NCI-H524 treated with DMSO at 0.1 percent for 48 hours (cell line): ENCODE measurements at places on chromosomes 1 and 21.

DNA sequence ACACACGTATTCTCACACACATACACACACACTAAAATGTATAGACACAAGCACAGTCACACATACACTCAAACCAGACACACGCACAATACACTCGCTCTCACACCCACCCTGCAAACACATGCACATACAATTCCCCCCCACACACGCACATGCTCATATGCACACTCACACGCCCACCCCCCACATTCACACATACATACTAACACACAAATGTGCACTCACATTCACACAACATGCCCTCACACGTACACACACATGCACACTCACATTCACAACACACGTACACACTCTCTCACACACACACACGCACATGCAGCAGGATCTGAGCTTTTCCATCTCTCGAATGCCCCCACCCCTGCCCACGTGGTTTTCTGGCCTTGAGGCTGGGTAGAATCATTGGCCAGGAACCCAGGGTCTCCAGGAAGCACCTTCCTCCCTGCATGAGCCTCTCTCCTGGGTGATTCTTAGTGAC is 589.7 kb downstream of the PTPRU start:
- no peak for DNase-seq

- no peak for DNase-seq
These were observed 13.2 kb upstream of the CRB1 start for GRCh38 chr1:197254866-197255265.

GRCh38 chr1:247330548-247331171 is 1.0 kb downstream of the ZNF496 start:
- DNase-seq = no peak

DNA sequence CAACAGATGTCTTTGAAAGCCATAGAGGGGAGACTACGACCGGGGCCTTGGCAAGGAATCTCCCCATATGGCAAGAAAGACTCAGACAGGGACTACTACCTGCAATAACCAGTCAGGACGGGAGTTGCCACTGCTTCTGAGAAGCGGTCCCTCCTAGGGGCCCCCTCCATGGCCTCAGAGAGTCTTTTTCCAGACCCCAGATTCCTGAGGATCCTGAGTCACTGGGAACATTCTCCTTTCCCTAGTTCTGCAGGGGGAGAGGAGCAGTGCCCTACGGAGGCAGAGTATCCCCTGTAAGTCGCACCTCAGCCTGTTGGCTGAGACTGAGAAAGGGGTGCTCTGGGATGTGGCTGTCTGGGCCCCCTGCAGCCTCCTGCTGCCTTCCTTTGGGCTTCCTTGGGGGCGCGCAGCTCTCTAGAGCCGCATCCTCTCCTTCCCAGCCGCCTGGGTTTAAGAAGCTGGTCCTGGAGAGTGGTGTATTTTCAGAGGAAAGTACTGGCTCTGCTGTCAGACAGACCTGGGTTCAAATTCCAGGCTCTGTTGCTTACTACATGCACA is 7.8 kb downstream of the GLIS1 start:
- DNase-seq = no peak

DNA sequence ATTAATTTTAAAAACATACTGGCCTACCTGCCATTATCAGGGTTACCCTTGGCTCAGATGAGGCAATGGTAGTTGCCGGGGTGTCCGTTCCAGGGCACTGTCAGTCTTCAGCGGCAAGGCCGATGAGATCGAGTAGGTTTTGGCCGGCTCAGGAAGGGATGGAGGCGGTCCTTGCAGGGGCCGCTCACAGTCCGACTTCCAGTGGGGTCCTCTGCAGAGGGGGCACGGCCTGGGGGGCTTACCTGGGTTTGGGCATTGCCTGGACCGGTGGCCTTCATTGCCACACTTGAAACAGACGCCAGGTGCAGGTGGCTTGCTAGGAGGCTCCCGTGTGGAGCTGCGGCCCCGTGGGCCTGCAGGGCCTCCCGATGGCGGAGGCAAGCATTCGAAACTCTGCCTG is 2.5 kb downstream of the ERVH48-1 start:
- no peak for DNase-seq

DNA sequence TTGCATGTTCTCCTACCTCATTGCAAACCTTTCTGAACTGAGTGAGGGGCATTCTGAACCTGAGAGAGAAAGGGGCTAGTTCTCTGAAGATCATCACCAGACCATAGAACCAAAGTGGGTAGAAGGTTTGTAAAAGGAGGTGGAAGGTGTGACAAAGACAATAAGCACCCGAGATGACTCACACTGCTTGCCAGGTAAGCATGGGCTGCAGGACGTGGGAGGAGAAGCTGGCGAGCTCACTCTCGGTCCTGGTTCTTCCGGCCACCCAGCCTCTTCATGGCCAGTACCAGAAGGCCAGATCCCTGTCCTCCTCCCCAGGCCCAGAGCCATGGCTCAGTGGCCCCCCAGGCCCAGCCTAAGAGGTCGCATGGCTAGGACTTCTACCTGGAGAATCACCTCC is 128.3 kb downstream of the TMEM53 start:
- DNase-seq = no peak

GRCh38 chr1:28260803-28261174 is 1.5 kb downstream of the SESN2 start:
- DNase-seq = no peak

- DNase-seq = no peak
These were observed 118.3 kb downstream of the DHRS3 start for GRCh38 chr1:12499539-12500240.

DNA sequence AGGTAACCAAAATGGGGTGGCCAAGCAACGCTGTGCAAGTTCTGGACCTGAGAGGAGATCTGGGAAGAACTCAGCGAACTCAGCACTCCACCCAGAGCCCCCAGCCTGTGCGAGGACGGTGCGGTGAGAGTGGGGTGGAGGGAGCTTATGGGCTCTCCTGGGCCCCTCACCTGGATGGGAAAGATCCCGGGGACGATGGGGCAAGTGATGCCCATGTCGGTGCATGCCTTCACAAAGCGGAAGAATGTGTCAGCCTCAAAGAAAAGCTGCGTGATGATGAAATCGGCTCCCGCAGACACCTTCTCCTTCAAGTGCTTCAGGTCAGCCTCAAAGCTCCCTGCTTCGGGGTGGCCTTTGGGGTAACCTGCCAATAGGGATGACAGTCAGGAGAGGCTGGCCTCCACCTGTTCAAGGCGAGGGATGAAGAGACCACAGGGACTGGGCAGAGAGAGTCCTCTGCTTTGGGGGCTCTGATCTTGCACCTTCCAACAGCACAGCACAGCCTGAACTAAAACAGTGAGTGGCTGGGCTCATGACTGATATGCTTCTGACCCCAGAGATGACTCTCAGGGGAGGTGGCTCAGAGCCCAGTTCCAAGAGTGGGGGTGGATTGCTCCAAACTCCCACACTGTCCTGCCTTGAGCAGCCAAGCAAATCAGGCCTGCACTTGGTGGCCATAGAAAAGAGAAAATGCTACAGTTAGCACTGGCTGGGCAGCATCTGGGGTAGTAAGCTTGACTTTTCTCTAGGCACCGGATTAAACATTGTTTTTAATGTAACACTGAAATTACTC is 9.5 kb downstream of the MTHFR start:
- DNase-seq = no peak

DNA sequence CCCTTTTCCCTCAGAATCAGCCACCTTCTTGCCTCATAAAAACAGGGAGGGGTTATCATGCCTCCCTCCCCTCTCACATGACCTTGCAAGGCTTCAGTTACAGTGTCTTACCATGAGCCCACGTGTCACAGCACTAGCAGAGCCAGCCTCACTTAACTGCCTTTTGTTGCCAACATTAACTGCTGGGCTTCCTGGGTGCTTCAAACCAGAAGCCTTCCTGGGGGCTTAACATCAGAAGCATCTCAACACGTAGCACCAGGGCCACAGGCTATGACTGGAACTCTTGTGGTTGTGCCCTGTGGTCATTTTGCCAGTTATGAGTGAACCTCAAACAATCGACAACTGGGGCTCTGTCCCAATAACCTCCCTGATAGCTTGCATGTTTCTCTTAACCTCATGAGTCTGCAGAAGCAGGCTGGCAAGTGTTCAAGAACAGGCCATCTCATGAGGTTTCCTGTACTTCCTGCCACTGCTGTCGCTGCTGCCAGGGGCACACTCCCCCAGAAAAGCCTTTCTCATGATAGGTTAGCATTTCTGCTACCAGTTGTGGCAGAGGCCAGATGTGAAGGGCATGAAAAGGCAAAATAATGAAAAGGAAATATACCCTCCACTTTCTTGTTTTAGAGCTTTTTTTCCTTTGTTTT is 132.2 kb downstream of the GLUL start:
- no peak for DNase-seq

- DNase-seq = no peak
These were observed 9.8 kb upstream of the DMBX1 start for GRCh38 chr1:46479744-46480350.

DNA sequence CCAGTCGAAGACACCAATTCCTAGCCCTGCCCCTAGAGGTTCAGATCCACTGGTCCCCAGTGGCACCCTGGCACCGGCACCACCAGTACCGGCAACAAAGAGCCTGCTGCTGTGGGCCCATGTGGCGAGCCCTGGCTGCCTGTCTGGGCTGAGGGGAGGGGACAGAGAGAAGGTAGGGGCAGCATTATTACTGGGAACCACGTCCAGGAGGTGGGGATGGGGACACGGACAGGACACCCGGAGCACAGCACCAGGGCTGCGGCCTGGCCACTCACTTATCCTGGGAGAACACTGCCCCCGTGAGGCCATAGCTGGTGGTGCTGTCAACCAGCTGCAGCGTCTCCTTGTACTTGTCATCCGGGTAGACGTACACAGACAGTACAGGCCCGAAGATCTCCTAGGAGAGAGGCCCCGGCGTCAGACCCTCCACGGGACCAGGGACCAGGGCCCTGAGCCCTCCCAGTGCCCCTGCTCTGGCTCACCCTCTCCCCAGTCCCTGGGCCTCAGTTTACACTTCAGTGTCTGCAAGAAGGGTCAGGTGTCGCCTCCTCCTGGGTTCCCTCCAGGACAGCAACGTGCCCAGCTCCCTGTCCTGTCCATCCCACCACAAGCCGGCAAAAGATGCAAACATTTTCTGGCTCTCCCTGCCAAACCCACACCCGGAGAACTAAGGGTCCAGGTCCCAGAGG is 15.8 kb upstream of the TAS1R2 start:
- no peak for DNase-seq

DNA sequence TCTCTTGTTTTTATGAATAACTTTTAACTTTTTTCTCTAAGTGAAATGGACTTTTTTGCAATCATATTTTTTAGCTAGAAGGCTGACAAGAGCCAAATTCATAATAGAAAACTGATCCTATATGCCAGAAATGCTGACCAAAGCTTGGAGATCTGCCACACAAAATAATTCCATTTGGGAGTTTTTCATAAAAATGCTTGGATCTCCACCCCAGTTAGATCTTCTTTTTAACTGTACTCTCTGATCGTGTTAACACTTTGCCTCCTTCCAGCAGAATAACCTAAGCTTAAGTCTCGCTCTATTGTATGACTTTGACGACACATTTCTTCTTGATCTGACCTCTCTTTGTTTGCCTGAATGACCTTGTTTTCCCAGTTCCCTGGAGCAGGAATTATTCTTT is 16.8 kb downstream of the FLG2 start:
- DNase-seq = no peak

DNA sequence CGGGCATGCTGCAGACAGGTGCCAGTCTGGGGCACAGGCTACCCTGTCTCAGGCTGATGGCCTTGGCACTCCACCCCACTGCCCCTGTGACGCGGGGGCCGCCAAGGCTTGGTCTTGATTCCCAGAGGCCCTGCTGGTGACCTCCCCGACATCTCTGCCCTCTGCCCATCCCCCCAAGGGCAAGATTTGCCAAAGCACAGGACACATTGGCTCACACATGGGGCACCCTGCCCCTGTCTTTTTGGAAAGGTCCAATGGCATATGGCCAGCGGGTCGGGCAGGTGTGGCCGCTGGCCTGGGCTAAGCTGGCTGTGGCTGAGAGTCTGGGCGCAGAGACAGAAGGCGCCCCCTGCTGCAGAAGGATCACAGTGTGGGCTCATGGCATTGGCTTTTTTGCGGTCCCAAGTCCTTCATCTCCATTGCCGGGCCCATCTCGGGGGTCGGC is 4.6 kb downstream of the MIB2 start:
- DNase-seq = no peak

DNA sequence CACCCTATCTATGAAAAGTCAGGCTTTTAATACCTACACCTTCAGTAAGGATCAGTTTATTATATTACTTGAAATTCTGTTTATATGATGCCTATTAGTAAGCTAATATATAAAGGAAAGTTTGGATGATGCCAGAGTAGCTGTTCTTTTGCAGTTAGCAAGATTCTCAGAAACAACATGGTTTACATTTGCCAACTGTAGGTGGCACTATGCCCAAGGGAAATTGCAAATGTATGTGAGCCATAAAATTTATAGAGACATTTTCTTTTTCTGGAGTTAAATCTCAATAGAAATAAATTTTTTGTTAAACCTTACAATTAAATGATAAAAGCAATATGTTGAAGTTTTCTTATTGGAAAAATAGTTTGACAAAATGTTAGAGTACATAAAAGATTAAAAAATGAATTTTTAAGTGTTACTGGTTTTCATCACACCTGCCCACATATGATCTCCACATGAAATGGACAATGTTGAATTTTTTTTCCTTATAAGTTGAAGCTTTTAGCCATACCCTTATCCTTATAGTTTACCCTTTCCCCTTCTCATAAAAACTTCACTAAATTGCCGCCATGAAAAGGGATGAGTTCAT is 32.1 kb upstream of the EPHX4 start:
- DNase-seq = no peak

DNA sequence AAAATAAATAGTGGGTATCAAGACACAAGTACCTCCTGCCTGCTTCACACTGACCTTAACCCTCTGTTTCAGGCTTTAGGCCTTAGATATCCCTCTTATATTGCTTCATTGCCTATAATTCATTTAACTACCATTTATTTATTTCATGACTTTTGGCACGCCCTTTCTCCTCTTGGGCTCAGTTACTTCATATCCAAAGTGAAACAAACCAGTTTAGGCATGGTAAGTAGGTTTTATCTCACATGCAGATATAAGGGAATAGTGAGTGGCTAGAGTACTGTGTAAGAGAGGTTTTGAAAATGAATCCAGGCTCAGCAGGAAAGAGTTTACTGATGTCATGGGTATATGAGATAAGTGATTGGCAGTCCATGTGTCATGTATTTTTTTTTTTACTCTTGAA is 69.8 kb upstream of the BEND5 start:
- DNase-seq = no peak

- no peak for DNase-seq
These were observed 23.9 kb upstream of the MEF2D start for GRCh38 chr1:156524481-156524869.

- no peak for DNase-seq
These were observed 45.6 kb downstream of the ZNF281 start for GRCh38 chr1:200364091-200364759.

- no peak for DNase-seq
These were observed 48.6 kb downstream of the CEP350 start for GRCh38 chr1:180003026-180003695.

DNA sequence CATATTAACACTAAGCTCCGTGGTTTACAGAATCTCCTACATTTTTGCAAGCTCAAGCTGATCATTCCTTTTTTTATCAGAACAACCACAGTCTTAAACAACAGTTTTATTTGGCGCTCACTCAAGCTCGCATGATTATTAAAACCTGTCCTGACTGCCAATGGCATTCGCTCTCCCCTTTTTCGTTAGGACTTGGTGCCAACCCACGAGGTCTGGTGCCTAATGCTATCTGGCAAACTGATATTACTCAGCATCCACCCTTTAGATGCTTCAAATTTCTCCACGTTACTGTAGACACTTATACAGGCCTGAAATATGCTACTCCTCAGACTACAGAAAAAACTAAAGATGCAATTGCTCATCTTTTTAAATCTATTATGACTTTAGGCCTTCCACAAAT is 23.0 kb upstream of the ITLN1 start:
- no peak for DNase-seq

- no peak for DNase-seq
These were observed 259.8 kb downstream of the LMO4 start for GRCh38 chr1:87588495-87588894.

GRCh38 chr1:6951536-6951935 is 166.3 kb downstream of the CAMTA1 start:
- no peak for DNase-seq
